ENCODE measurements at places on chromosomes 2 and 18.

GRCh38 chr2:57959390-57959789 is 87.2 kb upstream of the VRK2 start:
- no peak for DNase-seq

GRCh38 chr18:6219116-6219717 is 195.5 kb downstream of the L3MBTL4 start:
- peak; percentile 10 for DNase-seq

GRCh38 chr2:157764386-157764785 is 111.7 kb downstream of the ACVR1 start:
- no peak for DNase-seq

GRCh38 chr2:235366390-235366789 is 127.5 kb upstream of the AGAP1 start:
- DNase-seq: no peak

GRCh38 chr2:233490831-233491230 is 75.8 kb downstream of the USP40 start:
- no peak for DNase-seq

GRCh38 chr2:151367571-151367970 is 10.2 kb downstream of the TNFAIP6 start:
- no peak for DNase-seq

- peak; percentile 5 for DNase-seq
Measured at GRCh38 chr2:153519257-153519875, 40.8 kb upstream of the RPRM start.

DNA sequence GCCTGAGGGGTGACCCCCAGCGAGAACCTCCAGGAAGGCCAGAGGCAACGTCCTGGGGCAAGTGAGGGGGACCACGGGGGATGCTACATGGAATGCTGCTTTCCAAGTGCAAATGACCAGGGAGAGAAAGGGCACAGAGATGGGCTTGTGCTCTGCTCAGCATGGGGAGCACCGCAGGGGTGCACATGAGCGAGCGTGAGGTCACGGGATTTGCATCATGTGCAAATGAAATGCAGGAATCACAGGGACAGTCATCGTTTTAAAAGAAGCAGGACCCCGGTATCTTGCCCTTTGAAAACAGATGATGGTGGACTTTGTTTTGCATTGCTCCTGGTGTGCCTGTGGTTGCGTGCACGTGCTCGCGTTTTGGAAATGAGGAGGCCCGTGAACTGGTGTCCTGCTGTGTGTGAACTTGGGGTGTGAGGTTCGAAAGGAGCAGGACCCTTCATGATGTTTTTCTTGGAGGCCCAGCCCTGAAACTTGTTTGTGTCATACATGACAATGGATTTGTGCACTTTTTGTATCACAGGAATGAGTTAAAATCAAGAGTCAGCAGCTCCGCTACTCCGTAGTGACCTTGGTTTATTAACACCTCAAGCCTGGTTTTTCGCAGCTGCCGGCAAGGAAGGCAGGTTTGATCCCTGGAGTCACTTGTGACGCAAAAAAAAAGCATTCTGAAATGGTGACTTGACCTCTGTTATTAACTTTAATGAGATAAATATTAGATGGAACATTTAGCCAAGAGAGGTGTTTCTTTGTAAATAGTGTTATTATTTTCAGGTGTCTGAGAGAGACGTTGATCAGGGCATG is 234.5 kb downstream of the LDLRAD4 start:
- no peak for DNase-seq

DNA sequence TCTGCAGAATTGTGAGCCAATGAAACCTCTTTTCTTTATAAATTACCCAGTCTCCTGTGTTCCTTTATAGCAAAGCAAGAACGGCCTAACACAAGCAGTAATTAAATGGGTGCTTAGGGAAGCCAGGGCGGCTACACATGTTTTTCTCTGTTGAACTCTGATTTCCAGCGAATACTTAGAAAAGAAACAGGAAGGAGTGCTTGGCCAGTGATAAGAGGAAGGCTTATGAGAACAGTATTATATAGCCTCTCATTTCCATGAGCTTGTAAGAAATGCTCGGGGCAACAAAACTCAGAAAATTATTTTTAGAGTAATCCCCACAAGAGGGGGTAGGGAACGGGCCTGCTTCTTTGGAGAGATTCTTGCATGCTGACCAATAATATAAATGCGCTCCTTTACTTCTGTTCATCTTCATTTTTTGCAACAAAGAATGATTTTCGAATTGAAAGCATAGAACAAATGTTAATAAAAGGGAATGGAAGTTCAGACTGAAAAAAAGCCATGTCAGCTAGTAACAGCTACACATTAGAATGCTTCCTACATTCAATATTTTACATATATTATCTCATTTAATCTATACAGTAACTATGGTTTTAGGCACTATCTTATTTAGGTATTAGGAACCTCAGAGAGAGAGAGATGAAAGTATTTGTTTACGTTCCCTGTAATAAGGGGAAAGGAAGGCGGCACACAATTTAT is 49.7 kb upstream of the CCDC85A start:
- DNase-seq: no peak

DNA sequence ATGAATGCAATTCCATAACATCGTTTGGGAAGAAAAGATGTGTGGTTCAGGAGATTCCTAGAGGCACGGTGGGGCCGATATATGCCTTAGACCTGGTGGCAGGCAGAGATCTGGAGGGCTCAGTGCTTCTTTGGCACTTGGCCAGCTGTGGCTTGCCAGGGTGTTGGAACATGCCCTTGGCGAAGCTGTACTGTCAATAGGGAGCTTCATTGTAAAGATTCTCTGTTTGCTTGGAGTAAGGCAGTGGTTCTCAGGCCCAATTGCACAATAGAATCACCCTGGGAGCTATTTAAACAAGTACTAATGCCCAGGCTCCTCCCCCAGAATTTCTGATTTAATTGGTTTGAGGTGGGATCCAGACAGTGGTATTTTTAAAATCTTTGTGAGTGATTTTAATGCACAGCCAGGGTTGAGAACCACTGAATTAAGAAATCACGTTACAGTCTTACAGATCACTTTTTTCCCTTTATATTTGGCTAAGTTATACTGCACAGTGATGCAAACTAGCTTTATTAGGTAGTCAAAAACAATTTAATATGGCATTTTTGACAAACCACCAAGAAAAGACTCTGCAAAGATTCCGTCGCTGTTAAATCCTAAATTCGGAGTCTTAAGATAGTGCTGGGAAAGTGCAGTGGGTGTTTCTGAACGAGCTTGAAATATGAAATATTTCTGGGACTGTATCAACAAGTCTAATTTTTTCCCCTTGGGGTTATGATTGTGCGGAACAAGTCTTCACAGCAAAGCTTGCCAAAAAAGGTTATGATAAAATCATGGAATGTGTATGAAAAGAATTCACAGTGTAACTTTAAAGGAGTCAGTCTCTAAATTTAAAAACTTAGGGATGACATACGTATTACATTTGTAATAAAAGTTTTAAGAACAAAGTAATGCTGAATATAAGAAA is 78.0 kb downstream of the CRIM1 start:
- DNase-seq: no peak

- DNase-seq: no peak
Measured at GRCh38 chr2:239667431-239667985, 266.7 kb upstream of the HDAC4 start.

- DNase-seq: no peak
Measured at GRCh38 chr2:128535953-128536352, 217.3 kb upstream of the HS6ST1 start.

- DNase-seq: no peak
Measured at GRCh38 chr18:56124186-56124585, 514.2 kb downstream of the TXNL1 start.

- DNase-seq: no peak
Measured at GRCh38 chr2:98121149-98121548, 34.2 kb downstream of the VWA3B start.

DNA sequence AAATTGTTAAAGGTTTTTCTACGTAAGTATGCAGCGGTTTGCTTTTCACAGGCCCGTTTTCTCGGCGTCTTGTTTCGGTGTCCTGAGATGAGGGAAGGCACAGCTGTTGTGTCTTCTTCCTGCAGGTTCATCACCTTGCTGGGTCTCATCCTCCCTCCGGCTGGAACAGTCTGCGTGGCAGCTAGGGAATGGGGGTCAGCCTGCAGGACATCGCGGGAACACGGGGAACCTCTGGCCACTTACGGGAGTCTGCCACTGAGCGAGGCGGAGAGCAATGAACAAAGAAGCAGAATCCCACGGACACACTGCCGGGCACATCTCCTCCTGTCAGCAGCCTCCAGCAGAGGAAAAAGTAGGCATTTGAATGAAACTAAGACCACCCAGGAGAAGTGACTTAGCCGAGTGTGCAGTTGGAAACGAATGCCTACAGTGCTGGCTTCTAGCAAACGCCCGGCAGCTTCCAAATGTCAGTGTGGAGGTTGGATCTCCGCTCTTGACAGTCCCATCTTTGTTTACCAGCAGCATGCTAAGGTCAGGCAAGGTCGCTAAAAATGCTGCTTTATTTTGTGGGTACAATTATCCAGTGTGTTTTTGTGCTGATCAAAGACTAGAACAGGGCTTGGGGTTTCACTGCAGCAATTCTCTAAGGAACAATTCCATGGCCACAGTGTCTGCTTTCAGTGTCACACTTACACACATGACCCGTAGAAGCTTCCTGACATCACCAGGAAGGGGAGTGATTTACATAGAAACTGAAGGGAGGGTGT is 109.8 kb upstream of the SEC11C start:
- DNase-seq: no peak

DNA sequence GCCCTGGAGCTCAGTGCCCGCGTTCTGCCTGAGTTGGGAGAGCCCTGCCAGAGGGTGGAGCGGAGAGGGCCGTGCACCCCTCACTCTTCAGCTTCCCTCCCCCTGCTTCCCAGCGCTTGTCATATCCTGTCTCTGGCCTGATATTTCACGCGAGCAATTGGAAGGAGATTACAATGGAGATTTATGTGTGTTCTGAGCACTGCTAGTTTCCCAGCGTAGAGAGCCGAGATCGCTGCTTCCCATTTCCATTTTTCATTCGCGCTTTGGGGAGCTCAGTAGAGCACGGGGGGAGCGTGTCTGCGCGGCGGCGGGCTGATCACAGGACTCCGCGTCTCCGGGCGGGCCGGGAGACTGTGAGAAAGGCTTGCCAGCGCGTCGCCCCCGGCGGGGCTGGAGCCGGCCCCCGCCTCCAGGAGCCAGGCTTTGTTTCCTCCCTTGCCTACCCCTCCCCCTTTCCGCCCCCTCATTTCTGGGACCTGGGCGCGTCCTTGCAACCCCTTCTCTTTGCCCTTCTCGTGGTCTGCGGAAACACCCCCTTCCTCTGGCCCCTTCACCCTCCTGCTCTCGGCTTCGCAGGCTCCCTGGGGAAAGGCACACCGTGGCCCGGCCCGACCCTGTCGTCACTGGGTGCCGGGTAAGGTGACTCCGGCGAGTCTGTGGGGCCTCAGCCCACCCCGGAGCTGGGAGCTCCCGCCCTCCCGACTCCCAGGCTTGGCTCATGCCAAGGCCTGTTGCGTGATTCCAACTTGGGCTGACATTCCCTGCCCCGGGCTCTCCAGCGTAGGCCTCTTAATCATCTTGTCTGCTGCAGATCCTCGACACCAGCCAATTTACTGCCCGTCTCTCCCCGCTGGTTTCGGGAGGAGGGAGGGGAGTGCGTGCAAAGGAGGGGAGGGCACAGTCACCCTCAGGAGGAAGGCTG is 5.8 kb downstream of the DLX2 start:
- DNase-seq: no peak

- no peak for DNase-seq
Measured at GRCh38 chr2:68885811-68886075, 14.5 kb upstream of the BMP10 start.

- DNase-seq: no peak
Measured at GRCh38 chr18:70469916-70470315, 181.1 kb downstream of the SOCS6 start.

GRCh38 chr18:25650201-25650941 is 298.4 kb upstream of the ZNF521 start:
- peak; percentile 4 for DNase-seq

GRCh38 chr2:225806105-225806504 is 406.6 kb downstream of the NYAP2 start:
- DNase-seq: no peak

DNA sequence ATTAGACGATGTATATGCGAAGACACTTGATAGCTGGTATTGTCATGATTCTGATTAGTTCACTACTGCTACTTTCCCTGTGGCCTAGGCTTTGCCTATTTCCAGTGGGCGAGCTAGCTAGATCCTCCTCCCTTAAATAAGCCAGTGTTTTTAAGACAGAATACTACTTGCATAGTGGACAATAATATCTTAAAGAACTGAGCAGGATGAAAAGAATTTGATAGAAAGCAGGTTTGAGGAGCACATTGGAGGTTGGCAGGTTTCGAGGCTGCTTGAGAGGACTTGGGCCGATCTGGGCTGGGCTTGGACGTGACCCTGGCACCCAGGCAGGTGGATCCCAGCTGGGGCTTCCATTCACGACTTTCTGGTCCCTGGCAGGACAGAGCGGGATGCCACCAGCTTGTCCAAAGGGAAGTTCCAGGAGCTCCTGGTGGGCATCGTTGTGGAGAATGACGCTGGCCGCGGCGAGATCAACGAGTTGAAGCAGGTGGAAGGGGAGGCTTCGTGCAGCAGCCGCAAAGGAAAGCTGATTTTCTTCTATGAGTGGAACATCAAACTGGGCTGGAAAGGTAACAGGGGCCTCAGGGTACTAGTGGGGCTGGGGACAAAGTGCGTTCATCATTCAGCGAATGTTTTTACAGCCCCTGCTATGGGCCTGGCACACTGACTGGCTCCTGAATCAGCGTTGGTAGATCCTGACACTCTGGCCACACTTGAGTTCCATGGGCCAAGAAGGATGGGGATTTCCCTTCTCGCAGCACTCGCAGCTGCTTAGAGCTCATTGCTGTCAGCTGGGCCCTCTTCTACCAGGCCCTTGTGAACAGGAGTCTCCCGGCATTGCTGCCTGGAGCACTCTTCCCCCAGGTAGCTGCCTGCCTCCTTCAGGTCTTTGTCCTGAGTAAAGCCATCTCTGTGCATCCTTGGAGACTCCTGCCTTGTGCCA is 16.9 kb downstream of the C2orf74 start:
- DNase-seq: no peak

- no peak for DNase-seq
Measured at GRCh38 chr2:217076657-217077232, 216.9 kb upstream of the TNP1 start.

DNA sequence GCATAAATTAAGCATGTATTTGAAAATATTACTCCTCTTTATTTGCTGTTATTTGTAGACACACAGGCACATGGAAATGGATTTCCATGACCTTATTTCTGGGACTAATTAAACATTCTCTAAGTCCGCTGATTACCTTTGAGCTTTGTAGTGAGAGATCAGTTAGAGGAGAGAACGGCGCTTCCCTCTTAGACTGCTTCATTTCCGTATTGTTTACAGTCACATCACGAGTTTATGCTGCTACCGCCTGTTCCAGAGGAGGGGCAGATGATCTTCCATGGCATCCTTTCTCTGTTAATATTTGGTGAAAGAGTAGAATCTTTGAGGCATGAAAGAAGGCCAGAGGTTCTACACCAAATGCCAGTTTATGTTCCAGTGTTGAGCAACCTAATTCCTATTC is 404.4 kb downstream of the TRIB2 start:
- no peak for DNase-seq

- DNase-seq: no peak
Measured at GRCh38 chr18:79515331-79515730, 119.6 kb downstream of the NFATC1 start.

GRCh38 chr2:65256054-65256453 is 28.4 kb downstream of the ACTR2 start:
- DNase-seq: no peak

Measured in GM12864 (cell line).